ENCODE measurements at places on chromosomes 3 and 15.
A peak's percentile ranks its signal among the peaks of the same experiment; 100 is the strongest.

- peak; percentile 56 for DNase-seq
Observed at GRCh38 chr3:149717391-149718056, 34.8 kb downstream of the COMMD2 start.

GRCh38 chr15:59200560-59200959 is 6.1 kb upstream of the LDHAL6B start:
- DNase-seq: no peak

- no peak for DNase-seq
Observed at GRCh38 chr3:104359546-104359945, 1007.2 kb upstream of the ALCAM start.

- DNase-seq: no peak
Observed at GRCh38 chr3:9918261-9919038, 1.6 kb downstream of the IL17RC start.

GRCh38 chr3:55964491-55964985 is 477.4 kb upstream of the WNT5A start:
- no peak for DNase-seq

DNA sequence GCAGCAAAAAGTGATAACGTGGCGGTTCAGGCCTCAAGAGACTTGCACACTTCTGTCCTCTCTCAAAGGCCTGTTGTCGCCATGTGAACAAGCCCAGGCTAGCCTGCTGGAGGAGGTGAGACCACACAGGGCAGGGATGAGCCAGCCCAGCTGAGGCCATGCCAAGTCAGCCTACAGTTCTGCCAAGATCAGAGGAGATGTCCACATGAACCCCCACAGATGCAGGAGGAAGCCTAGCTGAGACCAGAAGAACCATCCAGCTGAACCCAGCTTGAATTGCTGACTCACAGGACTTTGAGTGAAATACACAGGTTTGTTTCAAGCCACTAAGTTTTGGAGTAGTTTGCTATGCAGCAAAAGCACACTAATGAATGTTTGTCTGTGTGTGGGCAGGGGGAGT is 50.3 kb upstream of the SEC13 start:
- DNase-seq: no peak

- DNase-seq: no peak
Observed at GRCh38 chr15:56533731-56534403, 68.9 kb upstream of the MNS1 start.

DNA sequence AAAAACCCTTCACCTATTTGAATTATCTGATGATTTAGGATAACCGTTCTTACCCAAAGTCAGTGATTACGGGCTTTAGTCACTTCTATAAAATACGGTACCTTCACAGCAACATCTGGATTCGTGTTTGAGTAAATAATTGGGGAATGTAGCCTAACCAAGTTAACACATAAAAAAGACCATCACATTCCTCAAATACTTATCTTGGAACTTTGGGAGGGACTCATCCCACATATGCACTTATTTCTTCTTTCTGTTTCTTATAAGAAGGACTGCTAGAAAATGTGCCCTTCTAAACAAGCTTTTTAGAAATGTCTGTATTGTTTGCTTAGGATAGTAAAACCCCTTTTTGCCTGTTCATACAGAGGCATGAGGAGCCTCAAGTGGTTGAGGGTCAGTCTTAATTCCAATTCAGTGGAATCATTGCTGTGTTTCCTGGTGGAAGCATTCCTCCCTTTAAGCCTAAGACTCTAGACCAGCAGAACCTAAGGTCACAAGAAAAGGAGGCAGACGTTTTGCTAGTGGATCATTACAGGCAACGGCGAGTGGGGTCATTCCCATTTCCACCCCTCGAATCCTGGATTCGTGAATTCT is 67.5 kb downstream of the TMEM44 start:
- DNase-seq: no peak

Data from right hindlimb (tissue), 1 donor.